Fibroblast of lung (primary cell): ENCODE measurements at places on chromosomes 5 and 9.

- no peak for DNase-seq
Measured at GRCh38 chr5:149724130-149724840, 5.8 kb upstream of the PPARGC1B start.

GRCh38 chr5:99059685-99060084 is 130.9 kb upstream of the CHD1 start:
- DNase-seq, result no peak

DNA sequence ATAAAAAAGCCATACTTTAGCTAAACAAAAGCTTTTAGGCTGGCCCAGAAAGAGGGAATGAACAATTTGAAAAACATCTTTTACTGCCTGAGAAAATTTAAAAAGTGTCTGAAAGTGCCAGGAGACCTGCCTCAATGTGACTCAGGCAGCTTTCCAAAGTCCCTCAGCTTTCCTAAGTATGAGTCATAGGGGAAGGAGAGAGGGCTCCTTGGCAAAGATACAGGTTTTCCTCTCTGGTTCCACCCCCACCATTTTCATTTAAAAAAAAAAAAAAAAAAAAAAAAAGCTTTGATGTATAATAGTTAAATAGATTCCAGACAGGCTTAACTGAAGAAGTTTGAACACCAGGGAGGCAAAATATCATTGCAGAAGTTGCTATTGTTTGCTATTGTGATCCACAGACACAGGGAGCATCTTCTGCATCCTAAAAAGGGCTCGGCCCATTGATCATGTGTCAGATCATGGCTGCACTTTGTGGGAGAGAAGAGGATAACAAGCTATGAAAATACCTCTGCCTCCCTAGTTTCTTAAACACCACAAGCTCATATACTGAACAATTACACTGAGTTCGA is 71.5 kb downstream of the MRPS27 start:
- peak; percentile 88 for DNase-seq

- DNase-seq, result peak; percentile 94
Measured at GRCh38 chr5:61311836-61312808, 19.9 kb upstream of the ZSWIM6 start.

GRCh38 chr5:62886603-62887315 is 308.1 kb downstream of the LRRC70 start:
- DNase-seq, result no peak

GRCh38 chr5:122972877-122973276 is 63.6 kb downstream of the PPIC start:
- peak; percentile 6 for DNase-seq

DNA sequence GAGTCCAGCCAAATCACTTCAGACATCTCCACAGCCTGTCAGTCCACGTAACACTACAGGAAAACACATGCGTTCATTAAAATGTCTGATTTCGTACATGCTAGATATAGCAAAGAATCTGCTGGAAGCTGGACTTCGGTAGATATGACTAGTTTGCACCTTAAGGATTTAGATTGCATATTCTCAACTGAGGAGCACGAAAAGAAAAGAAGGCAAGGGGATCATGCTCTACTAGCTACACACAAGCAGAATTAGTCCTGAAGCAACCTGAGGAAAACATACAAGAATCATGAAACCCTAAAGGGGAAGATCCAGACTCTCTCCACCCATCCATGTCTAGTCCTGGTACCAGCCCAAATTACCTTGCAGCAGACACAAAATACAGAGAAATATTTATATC is 36.1 kb upstream of the SSBP2 start:
- no peak for DNase-seq
